MG63 (cell line): ENCODE measurements at places on chromosomes 3 and 15. TPM values are rescaled to one million over a fixed set of nuclear protein-coding genes. Genes with fewer than 3 reads are reported as not detected.

DNA sequence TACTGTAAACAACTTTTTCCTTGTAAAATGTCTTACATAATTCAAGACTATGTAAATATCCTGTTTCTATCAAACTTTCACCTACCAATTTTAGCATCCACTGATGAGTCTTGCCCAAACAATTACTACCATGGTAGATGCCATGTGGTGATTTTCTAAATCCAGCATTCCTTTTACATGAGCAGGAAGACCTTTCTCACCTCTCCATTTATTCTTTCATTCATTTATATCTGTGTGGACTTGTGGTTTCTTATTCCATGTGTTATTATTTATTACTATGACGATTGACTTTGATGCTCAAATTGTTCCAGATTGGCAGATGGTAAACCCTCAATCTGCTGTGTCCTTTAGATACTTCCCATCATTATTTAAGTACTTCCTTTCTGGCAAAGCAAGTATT is 62.4 kb downstream of the IFT57 start:
- no peak for DNase-seq

Gene HEMK1
- total RNA-seq = 4.3 and 23.3 TPM in 2 replicates

Gene RFTN1
- 42.1 and 44.1 TPM in 2 replicates for total RNA-seq

Gene MYO9A
- total RNA-seq = 21.1 and 22.6 TPM in 2 replicates
